Fibroblast of lung (primary cell): ENCODE measurements at places on chromosomes 5 and 9. TPM values are rescaled to one million over a fixed set of nuclear protein-coding genes. Genes with fewer than 3 reads are reported as not detected.

- no peak for DNase-seq
Observed at GRCh38 chr5:168469816-168470215, 16.5 kb upstream of the RARS1 start.

DNA sequence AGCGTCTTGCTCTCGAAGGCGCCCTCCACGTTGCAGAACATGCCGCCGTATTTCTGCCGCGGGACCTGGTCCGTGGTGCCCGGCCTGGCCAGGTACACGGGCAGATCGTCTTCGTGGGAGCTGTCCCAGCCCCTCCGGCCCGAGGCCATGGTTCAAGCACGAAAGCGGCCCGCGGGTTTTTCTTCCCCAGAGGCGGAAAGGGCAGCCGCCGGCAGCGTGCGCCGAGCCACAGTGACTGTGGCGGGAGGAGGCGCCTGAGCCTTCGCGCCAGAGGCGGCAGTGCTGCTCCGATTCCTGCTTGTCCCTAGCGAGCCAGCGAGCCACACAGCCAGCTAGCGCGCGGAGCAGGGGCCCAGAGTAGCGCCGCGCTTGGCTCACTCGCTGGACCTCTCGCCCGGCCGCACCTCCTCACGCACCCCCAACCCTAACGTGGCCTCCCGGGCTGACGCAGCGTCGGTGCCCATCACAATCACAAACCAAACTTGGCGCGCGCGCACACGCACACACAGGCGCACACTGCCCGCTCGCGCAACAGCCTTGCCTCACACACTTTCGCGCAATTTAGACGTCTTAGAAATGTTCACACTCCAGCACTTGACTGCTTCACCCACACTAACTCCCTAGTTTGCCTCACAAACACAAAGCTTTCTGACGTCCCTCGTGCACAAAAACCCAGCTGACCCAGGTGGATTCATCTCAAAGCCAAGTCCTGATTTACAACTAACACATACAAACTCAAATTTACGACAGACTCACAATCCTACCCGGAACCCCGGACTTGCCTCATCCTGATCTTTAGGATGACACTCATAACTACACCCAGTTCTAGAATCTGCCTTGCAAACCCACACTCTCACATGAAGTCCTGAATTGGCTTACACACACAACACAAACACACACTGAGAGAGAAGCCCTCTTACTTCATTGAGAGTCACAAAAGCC, at the start of gene DPYSL3:
TSS of gene DPYSL3 (minus strand) at position 359 of the 942 bp plus-strand sequence. CDS start at position 149, 210 bp downstream.
- DNase-seq = peak; percentile 79

- no peak for DNase-seq
Observed at GRCh38 chr5:35668319-35668718, 50.7 kb downstream of the SPEF2 start.

GRCh38 chr9:126818482-126818881, 13.6 kb downstream of the ZBTB43 start:
- no peak for DNase-seq

The TMEM250 gene
- polyA plus RNA-seq = 13.3 and 13.6 TPM in 2 replicates

The SVEP1 gene
- polyA plus RNA-seq = 24.4 and 46.3 TPM in 2 replicates
